Activated CD8-positive, alpha-beta memory T cell treated with anti-CD3 and anti-CD28 coated beads, Interleukin-2, amount 50 U/mL, for 48 hours (primary cell): ENCODE measurements at places on chromosomes 7 and 10.
A peak's percentile ranks its signal among the peaks of the same experiment; 100 is the strongest.

DNA sequence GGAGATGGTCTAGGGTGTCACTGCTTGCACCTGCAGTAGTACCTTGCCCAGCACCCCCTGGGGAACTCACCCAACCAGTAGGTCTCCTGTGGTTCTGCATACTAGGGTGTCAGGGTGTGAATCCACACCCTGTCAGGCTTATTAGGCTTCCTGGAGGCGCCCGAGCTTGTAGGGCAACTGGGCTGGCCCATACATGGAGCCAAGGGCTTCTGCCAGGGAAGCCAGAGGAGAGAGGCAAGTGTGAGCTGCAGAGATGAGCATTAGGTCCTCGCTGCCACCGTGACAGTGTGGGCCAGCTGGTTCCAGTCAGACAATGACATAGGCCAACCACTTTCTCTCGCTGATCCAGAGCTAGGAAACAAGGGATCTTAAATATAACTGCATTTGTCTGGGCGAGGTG, 11.2 kb downstream of the MXI1 start:
- DNase-seq, result no peak

- DNase-seq, result peak; percentile 55
These were observed 44.7 kb downstream of the KLF6 start for GRCh38 chr10:3740157-3740871.

DNA sequence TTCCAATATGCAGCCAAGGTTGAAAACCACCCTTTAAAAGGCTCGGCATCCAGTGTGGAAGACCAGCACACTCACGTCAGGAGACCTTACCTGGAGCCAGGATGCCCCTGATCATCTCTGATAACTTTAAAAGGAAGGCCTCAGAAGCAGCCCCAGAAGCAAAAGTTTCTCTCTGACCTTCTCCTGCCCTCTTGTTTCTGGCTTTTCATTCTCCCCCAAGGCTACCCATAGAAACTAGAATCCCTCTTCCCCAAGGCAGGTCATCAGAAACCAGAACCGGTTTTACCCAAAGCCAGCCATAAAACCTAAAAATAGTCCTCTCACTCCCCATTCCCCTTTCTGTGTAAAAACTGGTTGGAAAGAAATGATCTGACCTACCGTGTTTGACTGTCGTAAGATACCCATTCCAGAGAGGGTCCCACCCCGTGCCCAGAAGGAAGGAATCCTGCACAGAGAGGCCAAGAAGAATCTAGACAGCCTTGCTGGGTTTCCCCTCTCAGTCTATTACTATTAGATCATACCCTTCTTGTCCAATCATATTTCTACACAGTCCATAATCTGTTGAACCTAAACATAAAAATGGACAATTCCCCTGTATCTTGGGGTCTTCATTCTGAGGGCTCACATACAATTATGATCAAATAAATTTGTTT, 17.5 kb upstream of the TSPAN14 start:
- DNase-seq, result no peak

- peak; percentile 73 for DNase-seq
These were observed 132.0 kb downstream of the PRKAG2 start for GRCh38 chr7:151744656-151745638.

- no peak for DNase-seq
These were observed 59.8 kb upstream of the SMNDC1 start for GRCh38 chr10:110364531-110364937.

DNA sequence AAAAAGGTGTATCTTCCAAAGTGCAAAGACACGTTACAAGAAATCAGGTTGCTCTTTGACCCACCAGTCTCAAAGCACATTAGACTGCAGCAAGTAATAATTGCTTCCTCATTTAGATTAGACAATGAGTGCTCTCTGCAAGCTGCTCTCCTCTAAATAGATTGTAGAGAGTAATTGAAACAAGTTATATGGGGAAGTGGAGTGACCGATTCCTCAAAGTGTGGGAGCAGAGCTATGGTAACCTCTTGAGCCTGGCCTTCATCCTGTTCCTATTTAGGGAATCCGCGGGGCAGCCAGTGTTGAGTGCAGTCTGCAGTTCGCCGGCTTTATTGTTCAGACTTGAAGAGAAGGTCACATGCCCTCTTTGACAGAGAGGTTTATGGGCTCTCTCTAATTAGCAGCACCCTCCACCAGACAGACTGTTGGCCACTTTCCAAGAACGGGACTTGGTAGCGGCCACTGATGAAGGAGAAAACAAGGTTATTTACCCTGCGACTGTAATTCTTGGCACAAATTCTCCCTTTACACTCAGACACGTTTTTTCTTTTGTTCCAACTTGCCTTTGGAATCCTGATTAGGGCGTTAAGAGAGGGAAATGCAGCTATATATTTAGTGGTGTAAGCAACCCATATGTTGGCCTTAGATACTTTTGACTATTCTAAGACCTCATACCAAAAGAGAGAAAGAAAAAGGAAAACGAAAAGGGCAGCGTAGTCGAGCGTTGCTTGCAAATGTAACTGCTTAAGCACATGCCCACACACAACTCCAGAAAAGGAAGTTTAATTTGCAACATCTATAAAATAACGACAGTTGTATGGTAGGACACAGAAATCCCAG, 107.5 kb downstream of the REEP3 start:
- DNase-seq, result no peak

DNA sequence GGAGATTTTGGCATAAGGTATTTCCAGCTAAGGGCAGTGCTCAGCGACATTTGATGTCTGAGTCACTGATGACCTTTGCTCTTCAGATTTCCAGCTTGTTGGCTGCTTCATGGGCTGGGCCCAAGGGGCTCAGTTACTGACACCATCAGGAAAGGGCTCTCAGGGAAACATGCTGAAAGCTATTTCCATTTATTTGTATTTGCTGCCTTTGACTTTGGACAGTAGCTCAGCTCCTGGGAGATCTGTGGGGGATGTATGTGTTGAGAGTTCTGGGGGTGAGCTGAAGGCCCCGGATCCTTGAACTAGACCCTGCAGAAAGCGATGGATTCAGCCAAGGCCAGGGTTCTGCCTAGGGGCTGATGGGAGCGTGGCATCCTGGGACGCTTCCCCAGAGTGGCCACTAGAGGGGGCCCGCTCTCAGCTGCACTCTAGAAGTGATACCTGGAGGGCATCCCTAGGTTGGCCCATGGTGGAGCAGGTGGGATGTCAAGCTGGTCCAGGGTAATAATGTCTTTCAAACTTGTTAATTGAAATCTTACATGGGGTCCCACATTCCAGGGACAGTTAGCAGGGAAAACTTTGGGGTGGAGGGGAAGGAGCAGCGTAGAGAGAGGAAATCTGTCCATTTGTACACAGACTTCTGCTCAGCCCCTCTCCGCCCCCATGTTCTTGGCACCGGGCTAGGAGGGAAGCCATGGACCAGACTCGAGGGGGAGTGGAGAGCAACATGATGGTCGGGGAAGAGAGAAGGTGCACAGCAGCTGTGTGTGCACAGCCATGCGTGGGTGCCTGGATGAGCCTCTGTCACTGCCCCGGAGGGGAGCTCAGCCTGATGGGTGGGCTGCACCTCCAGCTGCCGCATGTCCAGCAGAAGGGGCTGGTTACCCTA, 3.0 kb upstream of the BTBD16 start:
- peak; percentile 82 for DNase-seq

DNA sequence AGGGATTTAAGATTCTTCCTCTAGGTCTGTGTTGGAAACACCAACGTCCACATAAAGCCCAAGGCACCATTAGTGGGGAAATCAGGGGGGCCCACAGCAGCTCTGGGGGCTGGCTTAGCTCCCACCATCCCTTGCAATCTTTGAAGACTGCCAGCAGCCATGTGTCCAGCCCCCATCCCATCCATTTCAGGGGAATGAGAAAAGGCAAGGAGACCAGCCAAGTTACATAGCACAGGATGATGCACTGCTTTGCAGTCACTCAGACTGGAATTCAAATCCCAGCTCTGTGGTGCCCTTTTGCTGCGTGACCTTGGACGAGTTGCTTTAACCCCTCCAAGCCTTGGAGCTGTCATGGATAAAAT, 108.9 kb upstream of the ZMIZ1 start:
- DNase-seq, result no peak

DNA sequence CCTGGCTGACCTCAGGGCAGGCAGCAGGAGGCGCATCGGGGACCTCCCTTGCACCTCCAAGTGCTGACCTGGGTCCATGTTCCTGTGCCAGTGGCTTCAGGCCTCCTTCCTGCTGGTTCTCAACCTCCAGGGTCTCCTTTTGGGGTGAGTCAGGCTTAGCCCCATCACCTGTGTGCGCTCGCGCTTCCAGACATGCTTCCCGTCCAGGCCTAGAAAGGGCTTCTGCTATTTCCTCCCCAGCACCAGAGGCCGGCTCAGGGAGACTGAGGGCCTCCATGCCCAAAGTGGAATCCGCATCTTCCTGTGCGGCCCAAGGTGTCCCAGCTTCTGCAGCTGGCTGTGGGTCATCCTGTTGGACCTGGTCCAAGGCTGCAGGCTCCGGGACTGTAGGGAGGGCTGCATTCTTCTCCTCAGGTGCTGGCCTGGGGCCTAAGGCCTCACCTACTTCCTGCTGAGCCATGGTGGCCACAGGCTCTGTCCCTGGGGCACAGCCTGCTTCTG, 5.9 kb downstream of the NACAD start:
- DNase-seq, result no peak

GRCh38 chr7:142556740-142557139, 192.5 kb upstream of the PRSS1 start:
- no peak for DNase-seq

GRCh38 chr7:21412410-21412851, 15.5 kb upstream of the SP4 start:
- DNase-seq, result no peak

- DNase-seq, result no peak
These were observed 26.7 kb upstream of the SLF2 start for GRCh38 chr10:100886091-100886490.

- no peak for DNase-seq
These were observed 458.5 kb downstream of the KCNMA1 start for GRCh38 chr10:77179015-77179695.

- no peak for DNase-seq
These were observed 35.0 kb downstream of the HDAC9 start for GRCh38 chr7:18530224-18531179.

- DNase-seq, result peak; percentile 84
These were observed 4.1 kb downstream of the KCNIP2 start for GRCh38 chr10:101839416-101840063.

DNA sequence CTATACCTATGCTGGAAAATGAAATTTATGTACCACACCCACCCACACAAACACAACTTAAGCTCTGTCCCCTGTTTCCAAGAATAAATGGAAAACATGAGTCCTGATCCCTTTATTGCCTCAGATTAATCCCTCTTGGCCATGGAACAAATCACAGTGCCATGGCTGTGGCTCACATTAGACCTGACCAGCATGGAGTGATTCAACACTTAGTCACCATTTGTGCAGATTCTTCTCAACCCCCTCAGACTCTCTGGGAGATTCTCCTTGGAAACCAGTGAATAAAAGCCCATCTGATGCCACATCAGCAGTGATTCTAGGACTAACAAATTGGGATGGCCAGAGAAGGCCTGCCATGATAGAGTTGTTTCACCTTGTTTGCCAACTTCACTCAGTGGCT, 204.4 kb upstream of the TMEM72 start:
- no peak for DNase-seq

GRCh38 chr7:29620556-29620930, 56.9 kb downstream of the PRR15 start:
- DNase-seq, result no peak

DNA sequence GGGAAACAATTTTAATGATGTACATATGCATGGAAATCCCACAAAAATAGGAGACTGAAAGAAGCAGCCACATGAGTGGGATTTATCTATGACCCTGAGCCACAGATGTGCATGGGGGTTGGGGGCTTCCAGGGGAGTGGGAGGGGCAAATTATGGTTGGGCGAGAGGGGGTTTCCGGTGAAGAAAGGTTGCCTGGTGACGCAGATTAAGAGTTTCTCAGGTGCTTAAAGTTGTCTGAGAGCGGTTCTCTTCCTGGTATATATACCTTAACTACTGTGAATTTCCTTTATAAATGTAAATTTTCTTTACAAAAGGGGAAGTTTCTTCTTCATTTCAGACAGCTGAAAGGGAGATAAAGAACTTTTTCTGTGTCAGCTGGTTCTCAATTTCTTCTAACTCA, 273.6 kb upstream of the PITRM1 start:
- no peak for DNase-seq

- DNase-seq, result no peak
These were observed 9.3 kb upstream of the PRSS1 start for GRCh38 chr7:142739923-142740492.

GRCh38 chr10:484925-485661, 204.4 kb downstream of the DIP2C start:
- DNase-seq, result peak; percentile 47

- no peak for DNase-seq
These were observed 9.4 kb downstream of the ABCC2 start for GRCh38 chr10:99791831-99792230.

DNA sequence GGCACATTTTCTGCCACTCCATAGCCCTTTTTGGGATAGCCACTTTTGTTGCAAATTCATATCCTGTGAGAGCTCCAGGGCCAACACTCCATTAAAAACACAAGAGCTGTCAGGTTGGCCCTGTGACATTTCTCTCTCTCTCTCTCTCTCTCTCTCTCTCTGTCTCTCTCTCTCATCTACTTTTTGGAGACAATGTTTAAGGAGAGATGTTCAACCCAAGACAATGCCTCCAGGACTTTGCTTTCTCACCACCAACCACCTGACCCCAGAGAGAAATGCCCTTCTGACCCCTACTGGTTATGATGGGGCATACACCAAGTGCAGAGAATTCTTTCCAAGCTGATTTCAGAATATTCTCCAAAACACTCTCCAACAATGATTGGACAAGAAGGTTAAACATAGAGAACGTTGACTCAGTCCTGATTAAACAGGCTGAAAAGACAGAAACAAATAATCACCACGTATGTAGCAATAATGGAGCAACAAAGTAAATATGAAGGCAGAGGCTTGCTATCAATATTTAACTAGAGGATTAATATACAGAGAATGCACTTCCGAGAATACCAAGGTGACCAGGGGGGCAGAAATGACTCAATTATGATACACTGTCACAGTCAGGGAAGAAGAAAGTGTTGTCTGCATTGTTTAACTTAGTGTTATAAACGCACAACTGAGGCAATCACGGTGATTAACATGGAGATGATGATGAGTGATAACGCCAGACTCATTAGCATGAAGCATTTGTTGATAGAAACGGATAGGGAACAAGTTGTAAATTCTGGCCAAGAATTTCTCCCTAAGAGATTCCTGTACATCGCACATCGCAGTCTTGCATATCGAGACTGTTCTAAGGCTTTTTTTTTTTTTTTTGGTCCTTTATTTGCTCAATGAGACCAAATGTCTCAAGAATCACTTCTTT, 178.5 kb downstream of the NRP1 start:
- DNase-seq, result no peak

DNA sequence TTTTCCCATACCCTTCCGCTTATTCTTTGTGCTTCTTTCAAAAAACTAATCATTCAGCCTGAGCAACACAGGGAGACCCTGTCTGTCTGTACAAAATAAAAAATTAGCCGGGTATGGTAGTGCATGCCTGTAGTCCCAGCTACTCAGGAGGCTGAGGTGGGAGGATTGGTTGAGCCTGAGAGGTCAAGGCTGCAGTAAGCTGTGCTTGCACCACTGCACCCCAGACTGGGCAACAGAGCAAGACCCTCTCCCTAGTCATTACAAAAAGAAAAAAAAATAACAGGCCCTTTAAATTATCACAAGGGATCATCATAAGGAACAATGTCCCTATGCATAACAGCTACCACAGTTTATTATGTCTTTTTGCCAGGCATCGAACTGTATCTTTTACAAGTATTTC, 119.6 kb downstream of the TRIM24 start:
- DNase-seq, result no peak
